Pulmonary artery endothelial cell (primary cell): ENCODE measurements at places on chromosomes 16 and 17.

- no peak for DNase-seq
These were observed 16.7 kb upstream of the IRF8 start for GRCh38 chr16:85882181-85882810.

DNA sequence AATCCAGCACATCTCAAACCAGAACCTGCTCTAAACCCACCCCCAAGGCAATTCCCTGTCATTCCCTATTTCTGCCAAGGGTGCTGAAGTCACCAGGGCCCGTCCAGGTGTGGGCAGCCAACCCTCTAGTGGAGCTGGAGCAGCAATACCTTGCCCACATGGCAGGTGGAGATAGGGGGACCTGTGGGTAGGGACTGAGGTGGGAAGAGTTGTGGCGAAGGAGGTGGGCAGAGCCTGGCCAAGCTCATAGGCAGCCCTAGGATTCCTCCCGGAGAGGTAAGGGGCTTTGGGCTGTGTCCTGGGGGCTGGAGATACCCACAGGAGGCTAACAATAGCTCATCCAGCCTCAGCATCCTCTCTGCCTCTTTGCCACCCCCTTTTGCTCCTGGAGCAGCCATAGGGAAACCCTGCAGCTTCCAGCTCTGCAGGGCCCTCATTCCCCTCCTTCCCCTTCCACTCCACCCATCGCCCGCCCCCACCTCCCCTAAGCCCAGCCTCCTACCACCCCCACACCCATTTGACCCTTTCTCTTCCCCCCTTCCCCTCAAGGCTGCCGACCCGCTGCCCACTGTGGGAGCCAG lies 30.4 kb upstream of the CRHR1 start:
- DNase-seq, result no peak

- DNase-seq, result no peak
These were observed 11.3 kb downstream of the TAF1C start for GRCh38 chr16:84175350-84176081.

DNA sequence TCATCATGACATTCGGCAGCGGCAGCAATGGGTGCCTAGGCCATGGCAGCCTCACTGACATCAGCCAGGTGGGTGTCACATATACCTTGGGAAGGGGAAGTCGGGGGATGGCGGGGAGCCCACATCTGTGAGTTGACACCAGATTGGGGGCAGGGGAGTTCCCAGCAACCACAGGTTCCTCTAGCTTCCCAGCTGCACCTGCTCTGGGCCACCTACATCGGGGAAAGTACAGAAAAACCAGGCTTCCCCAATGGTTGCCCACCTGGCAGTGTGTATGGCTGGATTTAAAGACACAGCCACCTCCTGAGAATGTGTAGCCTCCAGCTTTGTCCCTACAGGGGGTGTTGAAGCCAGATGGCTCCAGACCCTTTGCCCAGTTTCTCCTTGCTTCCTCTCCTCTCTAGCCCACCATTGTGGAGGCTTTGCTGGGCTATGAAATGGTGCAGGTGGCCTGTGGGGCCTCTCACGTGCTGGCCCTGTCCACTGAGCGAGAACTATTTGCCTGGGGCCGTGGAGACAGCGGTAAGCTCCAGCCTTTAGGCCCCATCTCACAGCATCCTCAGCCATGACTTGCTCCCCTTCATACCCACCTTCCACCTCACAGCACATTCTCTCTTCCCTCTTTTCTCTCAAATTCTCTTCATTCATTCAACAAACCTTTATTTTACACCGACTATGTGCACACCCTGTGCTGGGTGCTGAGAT lies 5.0 kb upstream of the TRAF4 start:
- no peak for DNase-seq

- no peak for DNase-seq
These were observed 1276.1 kb upstream of the CDH8 start for GRCh38 chr16:63312346-63312745.

- DNase-seq, result no peak
These were observed 208.5 kb upstream of the TNRC6C start for GRCh38 chr17:77749989-77750388.

GRCh38 chr17:7281953-7282751 lies 634 bp downstream of the SLC2A4 start:
- no peak for DNase-seq

DNA sequence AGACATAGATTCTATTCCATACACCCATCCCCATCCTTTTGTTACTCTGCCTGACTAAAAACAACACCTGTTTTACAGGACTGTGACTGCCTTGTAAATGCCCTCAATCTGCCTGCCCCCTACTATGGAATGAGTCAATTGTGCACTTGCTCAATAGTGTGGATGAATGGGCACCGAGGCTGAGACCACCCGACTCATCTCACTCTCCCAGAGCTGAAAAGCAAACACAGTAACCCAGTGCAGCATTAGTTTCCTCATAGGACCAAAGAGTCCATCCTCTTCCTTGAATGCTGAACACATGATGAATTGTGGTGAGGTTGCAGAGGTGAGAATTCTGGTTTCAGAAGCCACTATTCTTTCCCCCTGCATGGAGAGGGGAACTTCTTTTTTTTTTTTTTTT lies 233.7 kb downstream of the ZFHX3 start:
- no peak for DNase-seq

DNA sequence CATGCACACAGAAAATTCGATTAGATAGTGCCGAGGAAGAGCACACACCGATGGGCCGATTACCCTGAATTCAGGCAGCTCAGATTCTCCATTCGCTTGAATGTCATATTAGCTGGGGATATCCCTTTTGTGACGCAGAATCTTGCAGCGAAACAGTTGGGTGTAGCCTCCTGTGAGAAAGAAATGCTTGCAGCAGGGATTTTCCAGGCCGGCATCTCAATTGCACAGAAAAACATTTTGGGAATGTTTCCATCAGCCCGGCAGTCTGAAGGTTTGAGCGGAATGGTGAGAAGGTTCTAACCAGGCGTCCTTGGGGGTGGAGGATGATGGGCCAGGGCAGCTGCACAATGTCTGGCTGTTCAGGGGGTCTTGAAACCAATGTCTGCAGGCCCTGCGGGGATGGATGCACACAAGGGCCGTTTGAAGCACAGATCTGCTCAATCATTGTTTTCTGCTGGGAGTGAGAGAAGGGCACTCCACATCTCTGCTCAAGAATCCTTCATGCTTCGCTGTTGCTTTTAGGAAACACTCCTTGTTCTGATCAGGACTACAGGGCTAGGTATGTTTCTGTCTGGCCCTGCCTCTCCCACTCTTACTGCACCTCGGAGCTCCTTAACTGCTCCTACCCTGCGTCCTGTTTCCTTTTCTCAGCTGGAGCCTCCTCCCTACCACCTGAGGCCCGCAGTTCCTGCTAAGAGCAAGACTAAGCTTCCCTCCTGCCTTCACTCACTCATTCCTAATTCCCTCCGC lies 94.6 kb downstream of the CMIP start:
- DNase-seq, result no peak

DNA sequence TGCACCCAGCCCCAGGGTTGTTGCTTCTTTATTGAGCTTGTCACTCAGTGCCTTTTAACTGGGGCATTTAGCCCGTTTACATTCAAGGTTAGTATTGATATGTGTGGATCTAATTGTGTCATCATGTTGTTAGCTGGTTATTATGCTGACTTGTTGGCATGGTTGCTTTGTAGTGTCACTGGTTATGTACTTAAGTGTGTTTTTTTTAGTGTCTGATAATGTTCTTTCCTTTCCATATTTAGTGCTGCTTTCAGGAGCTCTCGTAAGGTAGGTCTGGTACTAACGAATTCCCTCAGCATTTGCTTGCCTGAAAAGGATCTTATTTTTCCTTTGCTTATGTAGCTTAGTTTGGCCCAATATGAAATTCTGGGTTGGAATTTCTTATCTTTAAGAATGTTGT lies 33.5 kb downstream of the NF1 start:
- DNase-seq, result no peak
